ENCODE measurements at places on chromosomes 12 and 14. TPM values are rescaled to one million over a fixed set of nuclear protein-coding genes. Genes with fewer than 3 reads are reported as not detected.

TMCC3 gene
- 0.49 TPM for total RNA-seq

KLHL28 gene
- total RNA-seq: 10.0 TPM

CRIP1 gene
- 42.4 TPM for total RNA-seq

GLIPR1L1 gene
- not detected for total RNA-seq

KRT3 gene
- not detected for total RNA-seq

All from A673 (cell line).